Stimulated activated CD8-positive, alpha-beta memory T cell treated with anti-CD3 and anti-CD28 coated beads, Interleukin-7, amount 100 ng/mL, for 1 hour (primary cell): ENCODE measurements at places on chromosomes 11 and 22.

DNA sequence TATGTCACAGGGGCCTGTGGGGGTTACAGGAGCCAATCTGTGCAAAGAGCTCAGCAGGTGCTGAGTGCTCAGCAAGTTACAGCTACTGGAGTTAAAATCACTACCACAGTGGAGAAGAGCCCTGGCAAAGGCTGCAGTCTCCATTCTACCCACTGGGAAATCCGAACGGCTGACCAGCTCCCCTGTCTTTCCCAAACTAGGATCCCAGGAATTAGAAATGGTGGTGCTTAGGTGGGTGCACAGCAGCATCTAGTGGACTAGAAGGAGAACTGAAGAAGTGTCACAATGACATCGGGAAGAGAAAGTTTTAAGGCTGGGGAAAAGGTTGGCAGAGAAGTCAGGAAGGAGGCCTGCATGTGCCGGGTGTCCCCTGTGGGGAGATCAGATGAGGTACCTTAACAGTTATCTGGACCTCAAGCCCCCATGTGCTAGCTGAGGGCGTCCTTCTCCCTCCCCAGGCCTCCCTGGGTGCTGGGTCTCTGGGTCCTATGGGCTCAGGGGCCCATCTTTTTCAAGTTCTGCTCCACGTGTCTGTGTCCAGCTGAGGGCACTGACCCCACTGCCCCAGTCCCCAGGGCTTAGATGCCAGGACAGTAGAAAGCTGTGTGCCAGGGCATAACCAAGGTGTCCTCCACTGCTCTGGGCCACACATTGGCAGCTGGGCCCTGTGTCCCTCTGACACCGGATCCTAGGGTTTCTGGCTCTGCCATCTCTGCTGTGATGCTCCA, 1.9 kb downstream of the PIWIL3 start:
- no peak for DNase-seq

DNA sequence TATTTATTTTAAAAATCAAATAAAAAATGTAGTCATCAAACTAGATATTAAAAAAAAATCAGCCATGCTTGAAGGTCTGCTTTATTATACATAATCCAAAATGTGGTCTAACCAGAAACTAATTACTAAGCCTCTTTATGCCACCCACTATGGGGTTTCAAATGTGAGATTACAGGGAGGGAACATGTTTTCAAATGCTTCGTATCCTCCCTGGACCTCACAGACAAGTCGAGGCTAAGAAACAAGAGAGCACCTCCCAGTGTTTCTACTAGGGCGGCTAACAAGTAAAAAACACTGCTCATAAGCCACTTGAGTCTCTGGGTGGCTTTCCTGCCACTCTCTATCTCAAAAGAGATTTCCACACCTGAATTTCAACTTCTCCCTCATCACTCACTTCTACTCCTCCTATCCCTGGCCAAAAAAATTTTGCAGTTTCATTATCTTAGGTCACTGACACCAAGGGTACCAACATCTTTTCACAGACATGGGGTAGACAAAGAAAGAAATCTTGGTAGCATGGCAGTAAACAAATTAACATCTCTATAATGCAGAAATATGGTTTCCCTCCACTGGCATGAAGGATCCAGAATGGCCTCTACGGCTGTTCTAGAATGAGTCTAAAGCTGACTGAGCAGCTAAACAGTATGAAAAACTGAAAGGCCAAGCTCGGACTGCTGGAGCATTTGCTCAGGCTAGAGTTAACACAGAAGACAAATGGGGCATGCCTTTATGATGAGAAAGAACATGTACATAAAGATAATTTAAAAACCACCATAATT, 50.9 kb downstream of the PITPNB start:
- DNase-seq: no peak

GRCh38 chr11:91158891-91159537, 936.2 kb upstream of the CHORDC1 start:
- DNase-seq: no peak

- no peak for DNase-seq
Measured at GRCh38 chr22:41840216-41840615, 7.3 kb downstream of the SREBF2 start.

DNA sequence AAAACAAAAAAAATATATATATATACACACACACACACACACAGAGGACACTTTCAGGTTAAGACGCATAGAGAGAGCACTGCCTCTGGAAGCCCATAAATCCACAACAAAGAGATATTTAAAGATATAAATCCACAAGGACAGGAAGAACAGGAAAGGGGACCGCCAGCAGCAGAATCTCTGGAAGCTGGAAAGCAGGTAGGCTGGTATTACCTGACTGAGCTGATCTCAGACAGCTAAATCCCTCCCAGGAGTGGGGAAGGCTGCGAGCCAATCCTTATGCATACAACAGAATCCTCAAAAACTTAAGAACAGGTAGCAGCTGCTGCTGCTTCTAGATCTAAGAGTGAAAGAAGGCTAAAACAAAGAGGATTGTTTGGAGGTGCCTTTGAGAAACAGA, 1.8 kb upstream of the MCAT start:
- DNase-seq: no peak

DNA sequence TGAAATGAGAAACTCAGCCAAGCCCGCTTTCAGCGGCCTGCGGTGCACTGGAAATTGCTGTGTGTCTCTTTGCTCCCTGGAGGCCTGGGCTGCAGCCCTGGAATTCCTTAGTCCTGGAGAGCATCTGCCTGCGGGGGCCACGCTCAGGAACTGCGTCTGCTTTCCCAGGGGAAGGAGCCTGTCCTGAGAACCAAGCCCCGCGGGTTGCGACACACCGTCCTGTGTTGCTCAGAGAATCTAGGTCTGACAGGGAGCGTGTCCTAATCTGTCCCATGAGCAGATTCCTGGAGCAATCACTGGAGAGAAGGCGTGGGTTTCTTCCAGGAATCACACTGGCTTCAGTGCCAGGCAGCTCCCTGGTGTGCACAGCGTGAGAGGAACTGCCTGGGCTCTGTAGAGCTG, 708.1 kb downstream of the BRD1 start:
- no peak for DNase-seq
